ENCODE measurements at places on chromosomes 1 and 21.

- DNase-seq: no peak
These were observed 141.9 kb downstream of the ZNF281 start for GRCh38 chr1:200267937-200268336.

DNA sequence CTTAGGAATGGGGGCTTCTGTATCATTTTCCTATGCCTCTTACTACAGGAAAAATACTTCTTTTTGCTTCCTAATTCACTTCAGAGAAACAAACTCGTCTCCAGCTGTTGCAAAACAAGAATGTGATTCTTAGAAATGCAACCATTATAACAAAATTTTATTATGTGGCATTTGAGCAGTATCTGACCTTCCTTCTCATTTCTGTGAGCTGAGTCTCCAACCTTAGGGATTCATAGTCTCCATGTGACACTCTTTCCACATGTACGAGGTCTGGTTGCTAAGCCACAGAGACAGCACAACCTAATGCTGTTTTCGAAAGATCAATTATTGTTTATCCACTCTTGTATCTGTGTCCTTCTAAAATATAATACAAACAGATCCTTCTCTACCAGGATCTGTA lies 75.3 kb upstream of the RGS4 start:
- DNase-seq: no peak

- no peak for DNase-seq
These were observed 48.4 kb downstream of the B3GALNT2 start for GRCh38 chr1:235455823-235456222.

- no peak for DNase-seq
These were observed 23.5 kb downstream of the ADARB1 start for GRCh38 chr21:45097827-45098387.

DNA sequence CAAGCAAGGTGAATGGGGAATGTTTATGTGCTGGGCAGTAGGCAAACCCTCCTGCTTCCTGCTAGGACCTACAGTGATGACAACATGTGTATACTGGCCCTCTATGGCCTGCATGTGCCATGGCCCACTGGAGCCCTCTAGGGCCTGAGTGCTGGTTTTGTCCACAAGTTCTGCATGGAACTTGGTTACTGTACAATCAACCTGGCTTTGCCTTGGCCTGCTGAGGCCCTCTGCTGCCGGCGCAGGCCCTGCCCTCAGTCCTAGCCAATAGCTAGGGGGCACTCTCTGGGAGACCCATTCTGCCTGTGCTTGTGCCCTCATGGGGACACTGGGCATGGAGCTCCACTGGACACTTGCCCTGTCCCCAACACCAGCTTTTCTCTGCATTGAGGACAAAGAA lies 138.6 kb upstream of the NGF start:
- DNase-seq: no peak

GRCh38 chr1:48718116-48718630 lies 58.5 kb downstream of the BEND5 start:
- no peak for DNase-seq

All from CD4-positive, alpha-beta T cell treated with Interleukin-17A for 1 hour (primary cell).